ENCODE measurements at places on chromosomes 2 and 18.

DNA sequence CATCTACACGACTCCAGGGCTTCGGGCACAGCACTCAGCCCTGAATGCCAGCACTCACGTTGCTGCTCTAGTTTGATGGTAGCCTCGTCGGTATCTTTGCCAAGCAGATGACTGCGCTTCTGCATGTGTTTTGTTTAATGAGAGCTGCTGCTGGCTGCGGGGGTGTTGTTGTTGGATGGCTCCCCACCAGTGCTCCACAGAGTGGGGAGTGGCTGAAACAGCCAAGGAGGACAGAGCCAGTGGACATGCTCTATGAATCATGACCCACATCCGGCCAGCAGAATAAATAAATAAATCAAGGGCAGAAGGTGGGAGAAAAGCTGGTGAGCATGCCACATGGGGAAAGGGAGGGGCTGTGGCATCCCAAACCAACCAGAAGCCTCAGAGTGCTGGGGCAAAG lies 131.2 kb upstream of the SOX11 start:
- DNase-seq, result no peak

GRCh38 chr2:67516899-67517530 lies 119.9 kb downstream of the ETAA1 start:
- no peak for DNase-seq

GRCh38 chr2:20186078-20186854 lies 38.7 kb downstream of the SDC1 start:
- no peak for DNase-seq

DNA sequence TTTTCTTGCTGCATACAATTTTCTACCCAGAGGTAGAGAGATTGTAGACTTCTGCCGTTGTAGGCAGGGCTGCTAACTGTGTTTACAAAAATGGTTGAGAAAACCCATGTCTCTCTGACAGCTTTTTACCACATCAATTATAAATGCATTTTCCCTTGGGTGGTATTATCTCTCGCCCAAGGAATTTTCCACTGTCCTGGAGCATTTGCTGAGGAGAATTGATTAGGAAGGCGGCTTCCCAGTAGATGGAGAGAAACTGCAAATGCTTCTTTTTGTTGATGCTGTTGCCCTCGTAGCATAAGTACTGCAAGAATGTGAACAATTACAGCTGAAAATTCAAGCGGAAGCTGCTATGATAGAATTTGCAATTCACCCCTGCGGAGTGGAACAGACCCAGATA lies 1007.7 kb upstream of the KLHL29 start:
- no peak for DNase-seq

- DNase-seq, result no peak
Measured at GRCh38 chr2:128245813-128246212, 72.9 kb downstream of the HS6ST1 start.

- DNase-seq, result no peak
Measured at GRCh38 chr2:100050685-100051084, 91.7 kb downstream of the AFF3 start.

DNA sequence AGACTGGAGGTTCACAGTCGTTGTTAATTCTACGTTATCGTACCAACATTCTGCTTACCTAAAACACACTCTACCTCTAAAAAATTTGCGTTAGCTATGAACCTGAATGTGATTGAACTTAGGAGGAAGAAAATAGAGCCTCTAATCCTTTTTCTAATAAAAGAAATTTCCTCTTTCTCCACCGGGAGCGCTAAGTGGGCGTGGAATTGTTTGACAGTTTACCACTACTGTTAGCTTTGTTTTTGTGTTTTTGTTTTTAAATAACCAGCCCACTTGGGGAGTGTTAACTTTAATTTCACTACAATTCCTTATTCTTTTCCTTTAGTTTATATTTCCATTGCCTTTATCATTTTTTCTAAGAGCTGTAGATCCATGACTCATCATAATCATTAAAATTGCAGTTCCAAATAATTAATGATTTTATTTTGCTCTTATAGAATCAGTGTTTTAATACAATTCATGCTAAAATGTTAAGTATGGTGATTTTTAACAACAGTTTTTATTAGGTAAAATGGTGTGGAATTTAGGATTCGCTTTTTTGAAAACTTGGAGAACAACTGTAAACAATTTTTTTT lies 55.0 kb upstream of the ITM2C start:
- no peak for DNase-seq

DNA sequence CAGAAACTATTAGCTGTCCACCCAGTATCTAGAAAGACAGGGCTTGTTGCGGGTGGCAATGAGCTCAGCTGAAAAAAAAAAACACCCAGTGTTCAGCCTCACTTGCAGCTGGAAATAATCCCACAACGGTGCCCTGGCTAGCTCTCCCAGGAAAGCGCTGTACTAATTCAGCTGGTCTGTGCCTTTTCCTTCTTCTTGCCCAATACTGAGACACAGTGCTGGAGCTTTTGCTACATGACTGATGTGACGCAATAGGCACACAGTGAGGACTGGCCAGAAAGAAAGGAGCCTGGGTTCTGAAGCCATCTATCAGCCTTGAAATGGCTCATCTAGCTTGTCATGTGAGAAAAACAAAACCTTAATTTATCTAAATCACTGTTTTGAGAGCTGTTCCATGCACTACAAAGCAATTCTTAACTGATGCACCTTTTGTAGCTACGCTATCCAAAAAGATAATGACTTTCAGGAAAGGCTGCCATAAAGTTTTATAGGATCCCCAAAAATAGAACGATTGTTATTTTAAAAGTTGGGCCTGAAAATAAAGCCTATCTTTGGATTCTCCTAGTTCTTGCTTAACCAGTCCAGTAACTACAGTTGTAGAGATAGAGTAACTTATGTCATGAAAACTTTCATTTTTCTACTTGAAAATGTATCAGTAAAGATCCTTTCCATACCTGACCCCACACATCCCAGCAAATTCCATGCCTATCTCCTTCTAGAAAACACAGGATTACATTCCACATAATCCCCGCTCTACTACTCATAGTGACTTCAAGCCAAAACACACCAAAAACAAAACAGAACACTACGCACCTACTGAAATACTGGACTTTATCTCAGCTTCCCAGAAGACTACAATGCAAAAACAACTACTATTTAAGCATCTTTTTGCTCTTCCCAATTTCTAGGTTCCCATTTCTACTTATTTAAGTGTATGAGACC lies 15.9 kb downstream of the KIDINS220 start:
- DNase-seq, result no peak

DNA sequence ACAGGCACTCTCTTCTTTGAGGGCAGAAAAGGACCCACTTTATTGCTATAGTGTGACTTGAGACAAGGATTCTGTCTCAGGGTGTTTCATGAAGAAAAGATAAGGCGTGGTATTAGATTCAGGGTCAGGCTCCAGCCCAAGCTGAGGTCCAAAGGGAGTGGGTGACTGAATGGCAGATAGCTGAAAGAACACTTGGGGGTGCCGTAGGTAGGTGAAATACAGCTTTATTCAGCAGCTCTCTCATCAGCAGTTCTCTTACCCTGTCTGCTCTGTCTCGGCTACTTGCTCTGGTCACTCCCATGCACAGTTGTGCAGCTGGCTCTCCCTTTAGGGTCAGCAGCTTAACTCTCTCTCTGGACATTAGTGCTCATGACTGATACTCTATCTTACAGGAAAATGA lies 379.9 kb downstream of the LPIN1 start:
- DNase-seq, result no peak

GRCh38 chr2:8577573-8577972 lies 104.3 kb upstream of the ID2 start:
- no peak for DNase-seq
